AG09319 (cell line): ENCODE measurements at places on chromosomes 2 and 18.

GRCh38 chr2:199842631-199843395 lies 8.2 kb downstream of the FTCDNL1 start:
- DNase-seq: no peak

- DNase-seq: no peak
Measured at GRCh38 chr2:219727771-219728429, 100.5 kb downstream of the SLC4A3 start.

DNA sequence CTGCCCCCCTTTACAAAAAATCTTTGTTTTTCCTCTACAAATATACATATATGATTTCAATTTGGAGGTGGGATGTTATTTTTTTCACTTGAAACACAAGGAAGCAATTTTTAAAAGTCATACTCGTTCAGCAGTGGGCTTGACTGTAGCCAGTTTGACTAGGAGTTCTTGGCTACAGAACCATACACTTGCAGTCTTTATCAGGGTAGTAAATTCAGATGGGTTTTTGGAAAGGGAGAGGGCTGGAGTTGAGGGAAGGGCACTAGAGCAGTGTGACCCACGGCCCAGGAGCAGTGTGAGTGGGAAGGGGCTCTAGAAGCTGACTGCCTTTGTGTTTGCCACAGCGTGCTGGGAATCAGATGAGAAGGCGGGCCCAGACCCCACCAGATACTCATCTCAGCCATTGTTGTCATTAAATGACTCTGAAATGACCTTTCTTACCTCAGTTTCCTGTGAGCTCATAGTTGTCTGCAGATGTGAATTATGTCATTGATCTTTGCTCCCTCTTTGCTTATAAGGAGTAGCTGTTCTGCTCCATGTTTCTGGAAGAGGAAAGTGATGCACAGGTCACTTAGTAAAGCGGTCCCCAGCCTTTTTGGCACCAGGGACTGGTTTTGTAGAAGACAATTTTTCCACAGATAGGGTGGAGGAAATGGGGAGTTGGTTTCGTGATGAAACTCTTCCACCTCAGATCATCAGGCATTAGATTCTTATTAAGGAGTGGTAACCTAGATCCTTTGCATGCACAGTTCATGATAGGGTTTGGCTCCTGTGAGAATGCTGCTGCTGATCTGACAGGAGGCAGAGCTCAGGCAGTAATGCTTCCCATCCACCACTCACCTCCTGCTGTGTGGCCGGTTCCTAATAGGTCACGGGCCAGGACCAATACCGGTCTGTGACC lies 116.8 kb downstream of the SPTBN1 start:
- DNase-seq: no peak

DNA sequence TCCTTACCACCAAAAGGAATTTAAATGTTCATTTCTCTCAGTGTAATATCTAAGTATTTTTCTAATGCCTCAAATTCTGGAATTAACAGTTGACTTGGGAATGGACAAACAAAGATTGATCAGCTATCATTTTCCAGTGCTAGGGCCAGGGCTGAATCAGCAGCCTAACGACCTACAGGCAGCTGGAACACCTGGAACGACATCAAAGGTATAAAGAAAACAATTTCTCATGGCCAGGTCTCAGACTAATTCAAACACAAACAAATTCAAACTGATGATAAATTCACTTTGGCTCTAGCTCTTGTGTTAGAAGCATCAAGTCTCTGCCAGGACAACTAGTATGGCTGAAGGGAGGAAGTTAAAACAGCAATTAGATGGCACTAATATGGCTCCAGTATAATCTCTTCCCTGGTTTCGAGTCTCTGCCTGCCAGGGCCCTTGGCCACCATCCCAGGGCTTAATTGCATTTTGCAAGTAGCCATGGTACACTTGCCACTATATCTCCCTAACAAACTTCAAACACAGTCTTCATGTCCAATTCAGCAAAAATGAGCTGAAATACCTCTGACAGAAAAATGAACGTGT lies 70.2 kb upstream of the FSHR start:
- DNase-seq: no peak

DNA sequence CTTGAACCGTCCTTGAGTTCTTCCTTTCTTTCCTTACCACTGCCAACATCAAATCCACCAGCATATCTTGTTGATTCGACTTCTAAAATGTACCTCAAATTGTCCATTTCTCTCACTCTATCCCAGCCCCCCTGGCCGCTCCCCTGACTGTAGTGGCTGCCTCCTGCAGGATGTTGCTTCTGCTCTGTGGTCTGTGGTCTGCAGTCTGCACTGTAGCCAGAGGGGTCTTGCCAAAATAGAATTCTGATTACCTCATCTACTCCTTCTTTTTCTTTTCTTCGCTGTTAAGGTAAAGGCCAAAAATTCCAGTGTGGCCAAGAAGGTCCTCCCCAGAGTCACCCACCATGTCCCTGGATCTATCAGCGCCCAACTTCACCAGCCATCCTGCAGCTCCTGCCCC lies 79.5 kb upstream of the ALPP start:
- DNase-seq: no peak

GRCh38 chr2:55776479-55776878 lies 82.8 kb upstream of the PNPT1 start:
- no peak for DNase-seq

DNA sequence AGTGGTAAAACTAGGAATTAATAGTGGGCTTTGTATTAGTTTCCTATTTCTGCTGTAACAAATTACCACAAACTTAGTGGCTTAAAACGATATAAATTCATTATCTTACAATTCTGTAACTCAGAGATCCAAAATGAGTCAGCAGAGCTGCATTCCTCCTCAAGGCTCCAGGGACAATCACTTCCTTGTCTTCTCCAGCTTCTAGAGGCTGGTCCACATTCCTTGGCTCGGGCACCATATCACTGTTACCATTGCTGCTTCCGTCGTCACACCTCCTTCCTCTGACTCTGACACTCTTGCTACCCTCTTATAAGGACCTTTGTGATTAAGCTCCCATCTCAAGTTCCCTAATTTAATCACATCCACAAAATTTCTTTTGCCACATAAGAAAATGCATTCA lies 567.8 kb upstream of the KLHL29 start:
- no peak for DNase-seq

- no peak for DNase-seq
Measured at GRCh38 chr2:40962026-40962425, 510.1 kb upstream of the SLC8A1 start.

GRCh38 chr2:113117541-113118262 lies 9.7 kb upstream of the IL1RN start:
- DNase-seq: peak; percentile 96

- peak; percentile 3 for DNase-seq
Measured at GRCh38 chr2:8602809-8603208, 79.0 kb upstream of the ID2 start.

DNA sequence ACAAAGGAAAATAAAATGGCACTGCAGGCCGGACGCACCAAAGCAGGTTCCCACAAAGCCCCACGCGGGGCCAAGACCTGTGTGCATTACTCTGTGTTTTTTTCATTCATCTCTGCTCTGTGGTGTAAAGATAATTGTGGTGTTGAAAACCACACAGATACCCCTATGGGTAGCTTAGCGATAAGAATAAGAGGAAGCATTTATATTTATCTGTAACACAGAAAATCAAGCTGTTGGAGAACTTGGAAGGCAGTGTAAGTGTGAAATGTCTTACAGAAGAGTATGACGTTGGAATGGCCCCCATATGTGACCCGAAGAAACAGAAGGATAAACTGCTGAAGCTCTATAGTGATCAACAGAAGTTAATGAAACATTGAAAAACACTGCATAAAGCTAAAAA lies 20.3 kb upstream of the MARCO start:
- DNase-seq: no peak

- no peak for DNase-seq
Measured at GRCh38 chr18:59005262-59005661, 134.4 kb upstream of the SEC11C start.

GRCh38 chr2:226564667-226565066 lies 235.0 kb downstream of the IRS1 start:
- DNase-seq: no peak
